ENCODE measurements at places on chromosomes 2 and 18.

GRCh38 chr2:64807417-64807816, 153.7 kb upstream of the SERTAD2 start:
- peak; percentile 55 for DNase-seq

DNA sequence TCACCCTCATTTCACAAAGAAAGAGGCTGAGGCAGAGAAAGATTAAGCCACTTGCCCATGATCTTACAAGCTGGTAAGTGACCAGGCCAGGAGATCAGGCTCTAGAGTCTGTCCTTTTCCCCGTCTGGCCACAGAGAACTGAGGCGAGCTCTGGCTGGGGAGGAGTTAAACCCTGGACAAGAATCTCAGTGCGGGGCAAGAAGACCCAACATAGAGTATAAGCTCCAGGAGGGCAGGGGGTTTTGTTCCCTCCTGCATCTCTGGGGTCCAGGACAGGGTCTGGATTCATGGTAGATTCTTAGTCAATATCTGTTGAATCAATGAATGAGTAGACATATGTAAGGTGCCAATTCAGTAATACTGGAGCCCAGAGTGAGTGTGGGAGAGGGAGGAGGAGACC, 12.9 kb upstream of the INPP5D start:
- no peak for DNase-seq

DNA sequence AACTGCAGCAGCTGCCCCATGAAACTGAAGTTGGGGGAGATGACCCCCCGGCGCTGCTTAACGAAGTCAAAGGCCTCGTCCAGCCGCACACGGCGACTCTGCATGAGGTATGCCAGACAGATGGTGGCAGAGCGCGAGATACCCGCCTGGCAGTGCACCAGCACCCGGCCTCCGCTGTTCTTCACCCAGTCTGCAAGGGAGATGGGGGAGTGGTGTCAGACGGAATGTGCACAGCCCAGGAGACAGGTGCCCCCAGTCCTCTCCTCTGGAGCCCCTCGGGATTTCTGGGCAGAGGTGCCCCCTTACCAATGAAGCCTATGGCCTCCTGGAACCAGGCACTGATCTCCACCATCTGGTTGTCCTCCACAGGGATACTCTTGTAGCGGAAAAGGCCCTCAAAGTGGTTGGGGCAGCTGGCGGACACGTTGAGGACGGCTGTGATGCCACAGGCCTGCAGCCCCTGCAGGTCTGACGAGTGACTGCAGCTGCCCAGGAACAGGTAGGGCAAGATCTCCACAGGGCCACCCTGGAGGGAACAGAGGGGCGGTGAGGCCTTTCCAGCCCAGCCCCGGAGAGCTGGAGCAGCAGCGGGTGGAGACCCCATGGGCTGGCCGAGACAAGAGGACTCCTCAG, 1.3 kb downstream of the DUSP2 start:
- no peak for DNase-seq

DNA sequence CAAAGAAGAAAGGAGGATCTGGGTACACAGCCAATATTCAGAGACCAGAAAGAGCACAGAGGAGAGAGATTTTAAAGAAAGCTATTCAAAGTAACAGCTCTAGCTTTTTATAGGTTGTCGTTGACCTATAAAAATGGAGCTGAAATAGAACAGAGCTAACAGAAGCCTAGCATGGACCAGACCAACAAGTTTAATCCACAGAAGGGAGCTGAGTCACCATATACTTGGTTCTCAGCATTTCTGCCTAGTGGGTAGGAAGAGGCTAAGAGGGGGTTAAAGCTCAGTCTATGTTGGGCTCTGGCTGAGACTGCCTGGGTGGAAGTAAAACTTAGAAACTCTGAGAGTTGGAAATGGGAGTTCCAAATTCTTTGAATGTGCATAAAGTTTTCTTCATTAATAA, 678.0 kb upstream of the CDH2 start:
- DNase-seq: no peak

DNA sequence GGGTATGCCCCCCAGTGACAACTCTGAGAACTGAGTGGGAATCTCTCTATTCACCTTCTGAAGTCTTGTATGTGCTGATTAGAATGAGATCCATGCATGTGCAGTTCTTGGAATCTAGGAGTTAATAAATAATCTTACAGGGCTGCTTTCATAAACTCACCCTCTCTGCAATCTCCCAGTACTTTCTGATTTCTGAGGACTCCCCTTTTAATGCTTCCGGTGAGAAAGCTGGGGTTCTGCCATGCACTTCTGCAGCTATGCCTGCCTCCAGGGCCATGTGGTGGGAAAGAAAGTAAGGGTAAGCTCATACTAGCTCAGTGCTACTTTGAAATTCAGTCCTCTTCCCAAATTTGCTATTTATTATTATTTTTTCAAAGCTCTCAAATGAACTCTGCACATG, 432.9 kb downstream of the MTX2 start:
- DNase-seq: no peak

DNA sequence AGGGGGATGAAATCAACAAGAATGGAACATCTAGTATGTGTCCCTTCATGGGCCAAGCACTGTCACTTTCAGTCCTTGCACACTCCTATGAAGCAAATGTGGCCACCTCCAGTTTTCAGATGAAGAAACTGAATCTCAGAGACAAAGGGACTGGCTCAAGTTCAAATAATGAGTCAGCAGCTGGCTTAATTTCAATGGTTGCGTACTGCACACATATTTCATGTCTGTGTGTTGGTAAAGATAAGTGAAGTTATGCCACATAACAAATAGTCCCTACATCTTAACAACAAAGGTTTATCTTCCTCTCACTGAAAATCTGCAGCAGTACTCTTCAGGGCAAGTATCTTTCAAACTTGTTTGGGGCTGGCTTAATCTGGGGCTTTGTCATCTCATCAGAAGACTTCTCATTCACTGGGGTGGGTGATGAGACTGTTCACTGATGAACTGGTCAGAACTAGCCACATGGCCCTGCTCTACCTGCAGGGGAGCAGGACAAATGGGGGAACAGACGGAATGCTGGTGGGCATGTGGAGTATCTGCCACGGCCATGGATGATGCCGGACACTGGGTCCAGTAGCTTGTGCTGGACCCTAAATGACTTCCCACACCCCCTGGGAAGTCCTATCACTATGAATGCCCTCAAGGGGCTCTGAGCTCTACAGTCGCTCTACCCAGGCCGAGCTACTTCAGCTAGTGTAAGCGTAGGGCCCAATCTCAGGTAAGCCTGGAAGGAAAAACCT, 263.2 kb downstream of the CYP26B1 start:
- DNase-seq: no peak

DNA sequence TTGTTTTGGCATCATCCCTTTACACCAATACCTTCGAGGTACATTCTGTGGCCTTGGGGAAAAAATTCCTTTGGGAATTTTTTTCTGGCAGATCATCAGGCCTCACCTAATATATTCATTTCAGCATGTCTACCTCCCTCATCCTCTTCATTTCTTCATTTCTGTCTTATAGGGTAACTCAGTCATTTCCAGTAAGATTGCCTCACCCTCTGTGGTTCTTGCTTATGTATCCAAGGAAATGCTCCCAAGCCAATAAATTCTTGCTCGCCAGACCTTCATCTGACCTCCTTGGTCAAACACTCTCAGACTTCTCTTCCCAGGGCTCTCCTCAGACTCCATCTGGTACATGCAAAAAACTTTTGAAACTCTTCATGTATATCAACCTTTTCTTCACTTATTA, 265.6 kb downstream of the TMX3 start:
- no peak for DNase-seq

DNA sequence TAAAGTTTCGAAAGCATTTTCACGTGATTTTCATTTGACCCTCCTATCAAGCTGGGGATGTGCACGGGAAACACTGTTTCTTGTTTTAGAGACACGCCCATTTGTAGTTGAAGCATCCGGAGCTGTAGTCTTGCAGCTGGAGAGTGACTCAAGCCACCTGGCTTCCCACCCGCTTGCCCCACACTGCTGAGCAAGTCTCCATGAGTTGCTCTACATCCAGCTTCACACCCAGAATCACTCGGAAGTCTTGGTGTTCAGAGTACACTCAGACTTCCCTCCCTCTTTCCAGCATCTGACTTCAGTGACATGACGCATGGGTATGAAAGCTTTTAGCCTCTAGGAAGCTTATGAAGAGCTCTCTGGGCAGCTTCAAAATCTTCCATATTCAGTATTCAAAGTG, 262.4 kb downstream of the NBAS start:
- no peak for DNase-seq

DNA sequence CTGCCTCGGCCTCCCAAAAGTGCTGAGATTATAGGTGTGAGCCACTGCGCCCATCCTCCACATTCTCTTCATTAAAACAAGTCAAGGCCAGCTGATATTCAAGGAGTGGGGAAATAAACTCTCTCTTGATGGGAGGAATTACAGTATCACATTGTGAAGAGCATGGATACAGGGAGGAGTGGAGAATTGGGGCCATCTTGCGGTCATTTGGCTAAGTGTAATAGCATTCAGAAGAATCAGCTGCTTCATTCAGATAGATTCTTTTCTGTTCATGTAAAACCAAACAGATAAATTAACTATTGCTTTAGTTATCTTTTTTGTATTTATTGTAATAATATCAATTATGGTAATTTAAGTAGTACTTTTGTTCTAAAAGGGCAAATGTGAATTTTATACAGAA, 156.3 kb downstream of the UBR3 start:
- no peak for DNase-seq

- no peak for DNase-seq
Observed at GRCh38 chr2:207895274-207895860, 125.7 kb upstream of the FZD5 start.

DNA sequence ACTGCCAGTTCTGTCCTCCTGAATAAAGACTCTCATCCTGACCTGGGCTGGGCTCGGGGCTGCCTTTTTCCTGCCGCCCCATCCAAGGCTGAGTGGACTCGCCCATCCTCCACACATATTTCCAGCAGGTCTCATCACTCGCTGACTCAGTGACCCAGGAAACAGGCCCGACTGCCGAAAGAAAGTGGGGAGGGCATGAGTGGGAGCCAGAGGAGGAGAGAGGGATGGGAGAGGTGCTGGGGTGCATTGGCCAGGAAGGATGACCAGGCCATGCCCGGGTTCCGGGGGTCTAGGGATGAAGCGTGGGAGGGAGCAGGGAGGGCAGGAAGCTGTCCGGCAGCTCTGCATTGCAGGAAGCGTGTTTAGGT, 66.7 kb downstream of the TWIST2 start:
- no peak for DNase-seq

DNA sequence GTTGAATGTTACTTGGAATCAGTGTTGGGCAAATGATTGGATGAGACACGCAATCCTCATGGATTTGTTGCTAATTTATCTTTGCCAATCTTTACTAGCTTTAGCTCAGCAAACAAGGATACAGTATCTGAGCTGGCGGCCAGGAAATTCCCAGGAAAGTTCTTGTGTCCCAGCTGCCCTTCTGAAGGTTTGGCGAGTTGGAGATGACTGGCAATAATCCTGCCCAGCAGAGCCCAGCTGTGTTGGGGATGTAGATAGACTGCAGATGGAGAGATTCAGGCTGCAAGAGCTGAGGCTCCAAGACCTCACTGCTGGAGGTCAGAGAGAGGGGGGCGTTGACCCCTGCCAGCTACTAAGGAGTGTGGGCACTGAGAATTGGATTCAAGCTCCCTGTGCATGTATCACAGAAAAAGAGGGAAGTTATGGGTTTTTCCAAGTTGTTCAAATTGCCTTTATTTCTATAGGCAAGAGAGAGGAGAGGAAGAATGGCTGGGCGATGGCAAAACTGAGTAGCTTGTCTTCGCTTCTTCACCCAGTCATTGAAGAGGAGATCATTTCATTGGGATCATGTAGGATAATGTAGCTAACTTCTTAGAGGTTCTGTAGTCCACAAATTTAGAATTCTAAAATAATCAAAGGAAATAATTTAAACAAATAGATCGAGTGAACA, 506.8 kb upstream of the LRATD1 start:
- no peak for DNase-seq

Data from stimulated activated CD4-positive, alpha-beta T cell treated with anti-CD3 and anti-CD28 coated beads, Interleukin-15, amount 100 ng/mL, for 48 hours (primary cell).